Activated CD4-positive, alpha-beta T cell treated with anti-CD3 and anti-CD28 coated beads, Interleukin-2, amount 50 U/mL, for 16 hours (primary cell): ENCODE measurements at places on chromosomes 5 and 9.
A peak's percentile ranks its signal among the peaks of the same experiment; 100 is the strongest.

- no peak for DNase-seq
These were observed 45.3 kb upstream of the RASEF start for GRCh38 chr9:83108208-83108607.

DNA sequence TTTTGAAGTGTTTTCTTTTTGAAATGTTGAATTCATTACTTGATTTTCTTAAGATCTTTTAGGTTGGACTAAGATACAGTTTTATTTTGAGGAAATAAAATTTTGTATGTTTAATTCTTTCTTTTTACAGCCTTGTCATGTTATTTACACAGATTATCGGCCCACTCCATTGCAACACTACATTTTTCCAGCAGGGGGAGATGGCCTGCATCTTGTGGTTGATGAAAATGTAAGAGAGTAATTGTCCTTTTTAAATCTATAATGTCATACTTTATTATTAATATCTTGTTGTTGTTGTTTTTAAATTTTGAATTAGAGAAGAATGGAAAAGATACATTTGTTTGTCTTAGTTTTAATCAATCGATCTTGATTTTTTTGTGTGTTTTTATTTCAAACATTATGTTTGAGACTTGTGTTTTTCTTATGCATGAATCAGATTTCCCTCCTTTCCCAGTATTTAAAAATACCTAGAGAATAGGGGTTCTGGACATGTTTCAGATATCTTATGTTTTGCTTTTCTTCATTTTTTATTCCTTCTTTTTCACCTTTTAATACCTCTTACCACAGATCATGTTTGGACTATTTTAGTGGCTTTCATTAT is 36.7 kb downstream of the MTREX start:
- DNase-seq, result peak; percentile 61

- DNase-seq, result no peak
These were observed 192.5 kb upstream of the RORB start for GRCh38 chr9:74304598-74304997.

DNA sequence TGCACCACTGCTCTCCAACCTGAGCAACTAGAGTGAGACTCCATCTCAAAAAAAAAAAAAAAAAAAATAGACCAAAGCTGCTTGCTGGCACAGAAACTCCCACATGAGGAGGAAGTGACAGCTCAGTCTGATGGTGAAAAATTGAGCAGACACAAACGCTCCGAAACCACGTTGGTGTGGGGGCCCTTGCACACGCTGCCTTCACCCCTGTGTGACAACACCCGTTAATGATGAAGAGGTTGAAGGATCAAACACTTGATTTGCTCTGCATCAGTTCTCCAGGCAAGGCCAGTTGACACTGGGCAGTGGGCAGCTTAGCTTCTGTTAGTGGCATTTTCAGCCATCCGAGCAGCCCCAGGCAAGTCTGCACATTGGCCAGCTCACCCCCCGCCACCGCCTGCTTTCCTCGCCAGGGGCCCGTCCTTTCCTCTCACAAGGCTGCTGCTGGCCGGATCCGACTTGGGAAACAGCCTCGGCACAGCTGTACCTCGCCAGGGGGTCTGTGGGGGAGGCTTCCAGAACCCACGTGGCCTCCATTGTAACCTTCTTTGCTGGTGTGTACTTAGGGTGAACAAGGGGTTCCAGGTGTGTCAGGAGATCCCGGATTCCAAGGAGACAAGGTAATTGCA is 79.8 kb downstream of the COL27A1 start:
- peak; percentile 5 for DNase-seq

DNA sequence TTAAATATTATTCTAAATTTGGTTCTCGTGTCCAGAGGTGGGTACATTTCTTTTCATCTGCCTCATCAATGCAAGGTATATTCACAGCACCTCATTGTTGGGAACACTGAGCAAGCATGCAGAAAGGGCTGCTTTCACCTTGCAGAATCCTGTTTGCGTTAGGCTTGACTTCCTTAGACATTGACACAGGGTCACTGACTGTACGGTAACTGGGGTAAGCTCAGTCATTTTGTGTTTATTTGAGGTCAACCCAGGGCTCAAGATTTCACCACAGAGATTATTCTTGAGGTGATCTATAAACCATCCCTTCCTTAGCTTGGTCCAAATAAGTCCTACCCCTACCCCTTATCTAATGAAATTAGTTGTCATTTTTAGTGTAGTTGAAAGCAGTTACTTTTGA is 1.7 kb upstream of the PTPDC1 start:
- peak; percentile 22 for DNase-seq

DNA sequence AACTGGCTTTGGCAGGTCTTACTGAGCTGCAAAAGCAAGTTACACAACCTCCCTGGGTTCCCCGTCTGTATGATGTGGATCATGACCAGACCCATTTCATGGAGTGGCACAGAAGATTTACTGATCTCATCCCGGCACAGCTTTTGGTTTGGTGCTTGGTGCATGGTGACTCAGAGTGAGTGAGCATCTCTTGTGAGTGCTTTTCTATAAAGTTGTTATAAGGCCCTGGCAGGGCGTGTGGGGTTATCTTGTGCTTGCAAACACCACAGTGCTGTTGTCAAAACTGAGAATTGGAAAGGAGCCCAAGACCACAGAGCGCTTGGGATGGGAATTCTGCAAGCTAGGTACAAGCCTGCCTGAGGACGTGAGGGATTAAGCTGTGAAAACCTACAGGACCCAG is 425.2 kb downstream of the GADD45G start:
- no peak for DNase-seq

GRCh38 chr9:61674882-61675281 is 485.0 kb downstream of the SPATA31A7 start:
- no peak for DNase-seq

DNA sequence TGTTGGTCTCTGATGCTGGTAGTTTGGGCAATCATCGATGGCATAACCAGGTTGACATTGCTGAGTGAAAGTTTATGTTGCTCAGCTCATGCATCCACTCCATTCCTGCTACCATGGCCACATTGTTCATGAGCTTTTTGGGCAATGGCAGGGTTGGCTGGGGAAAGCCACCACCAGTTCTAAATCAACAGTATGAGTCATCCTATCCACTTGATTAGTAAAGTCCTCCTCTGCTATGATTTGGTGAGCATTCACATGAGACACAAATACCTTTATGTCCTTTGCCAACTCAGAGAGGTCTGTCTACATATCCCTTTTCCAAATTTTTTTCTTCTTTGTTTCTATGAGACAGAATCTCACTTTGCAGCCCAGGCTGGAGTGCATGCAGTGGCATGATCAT is 129.7 kb upstream of the FBN2 start:
- no peak for DNase-seq

DNA sequence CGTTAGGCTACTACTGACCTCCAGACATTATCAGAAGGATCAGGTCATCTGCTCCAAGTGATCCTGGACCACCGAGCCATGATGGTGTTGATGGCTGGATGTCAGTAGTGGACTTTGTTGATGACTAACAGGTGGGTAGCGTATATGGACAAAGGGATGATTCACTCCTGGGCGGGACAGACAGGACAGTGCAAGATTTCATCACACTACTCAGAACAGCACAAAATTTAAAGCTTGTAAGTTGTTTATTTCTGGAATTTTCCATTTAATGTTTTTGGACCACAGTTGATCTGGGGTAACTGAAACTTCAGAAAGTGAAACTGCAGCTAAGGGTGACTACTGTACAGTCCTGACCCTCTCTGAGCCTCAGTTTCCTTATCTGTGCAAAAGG is 12.7 kb downstream of the PDGFRB start:
- no peak for DNase-seq

- DNase-seq, result no peak
These were observed 32.3 kb upstream of the KIF2A start for GRCh38 chr5:62273687-62274086.

DNA sequence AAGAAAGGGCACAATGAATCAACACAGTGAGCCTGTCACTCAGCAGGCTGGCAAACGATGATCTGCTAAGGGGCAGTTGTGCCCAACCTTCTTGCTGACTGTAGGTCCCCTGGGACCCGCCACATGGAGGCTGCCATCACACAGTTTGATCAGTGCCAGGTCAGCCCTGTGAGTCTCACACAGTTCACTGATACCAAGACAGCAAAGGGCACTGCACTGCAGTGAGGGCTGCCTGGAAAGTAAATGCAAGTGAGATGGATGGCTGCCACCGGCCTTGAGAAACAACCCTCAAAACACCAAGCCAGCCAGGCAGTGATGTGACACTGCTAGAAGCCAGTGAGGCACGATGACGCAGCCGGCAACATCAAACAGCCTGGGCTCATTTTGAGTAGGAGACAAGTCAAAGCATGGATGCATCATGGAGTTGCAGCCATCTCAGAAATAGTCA is 30.3 kb downstream of the FOXD1 start:
- no peak for DNase-seq

DNA sequence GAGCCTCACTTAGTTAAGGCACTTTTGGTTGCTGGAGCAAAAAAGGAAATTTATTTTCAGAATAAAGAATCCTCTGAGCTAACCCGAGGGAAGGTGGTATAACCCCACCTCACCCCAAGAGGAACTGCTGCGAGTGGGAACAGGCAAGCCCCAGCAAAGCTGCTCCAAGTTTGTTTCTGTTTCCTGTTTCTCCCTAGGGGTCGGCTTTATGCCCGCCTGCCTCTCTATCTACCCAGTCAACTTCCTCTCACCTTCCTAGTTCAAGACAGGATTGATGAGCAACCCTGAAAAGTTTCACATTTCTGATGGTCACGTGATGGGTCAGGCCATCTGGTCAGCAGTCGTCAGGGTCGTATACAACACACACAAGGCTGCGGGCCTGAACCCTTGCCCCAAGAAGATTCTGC is 31.1 kb downstream of the TRIO start:
- DNase-seq, result no peak

- DNase-seq, result no peak
These were observed 861 bp downstream of the ZFYVE16 start for GRCh38 chr5:80408484-80409366.

DNA sequence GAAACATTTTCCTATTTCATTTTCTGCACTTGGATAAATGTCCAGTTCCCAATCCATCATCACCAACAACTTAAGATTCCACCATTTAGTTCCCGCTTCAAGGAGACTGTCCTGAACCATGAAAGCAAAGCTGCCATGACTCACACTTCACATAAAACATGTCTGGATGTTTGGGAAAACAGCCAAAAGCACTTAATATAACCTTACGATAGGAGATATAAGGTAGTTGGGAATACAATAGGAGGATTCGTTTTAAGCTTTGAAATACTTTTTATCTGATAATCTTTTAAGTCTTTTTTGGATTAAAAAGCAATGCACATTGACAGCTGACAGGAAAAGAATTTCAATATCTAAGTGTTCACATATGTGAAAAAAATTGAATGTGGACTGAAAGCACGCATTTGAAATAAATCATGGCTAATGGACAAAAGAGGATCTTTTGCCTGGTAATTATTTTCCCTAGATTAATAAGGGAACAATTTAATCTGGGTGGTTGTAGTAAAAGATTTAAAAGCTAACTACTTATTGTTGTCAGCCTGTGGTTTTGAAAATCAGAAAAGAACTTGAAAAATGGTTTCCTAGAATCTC is 17.3 kb upstream of the TGFBI start:
- DNase-seq, result no peak

GRCh38 chr9:69548681-69549080 is 123.5 kb downstream of the APBA1 start:
- DNase-seq, result no peak

- no peak for DNase-seq
These were observed 77.1 kb upstream of the GOLM1 start for GRCh38 chr9:86176468-86176867.

- peak; percentile 94 for DNase-seq
These were observed 34.1 kb upstream of the PLIN2 start for GRCh38 chr9:19161257-19162025.

DNA sequence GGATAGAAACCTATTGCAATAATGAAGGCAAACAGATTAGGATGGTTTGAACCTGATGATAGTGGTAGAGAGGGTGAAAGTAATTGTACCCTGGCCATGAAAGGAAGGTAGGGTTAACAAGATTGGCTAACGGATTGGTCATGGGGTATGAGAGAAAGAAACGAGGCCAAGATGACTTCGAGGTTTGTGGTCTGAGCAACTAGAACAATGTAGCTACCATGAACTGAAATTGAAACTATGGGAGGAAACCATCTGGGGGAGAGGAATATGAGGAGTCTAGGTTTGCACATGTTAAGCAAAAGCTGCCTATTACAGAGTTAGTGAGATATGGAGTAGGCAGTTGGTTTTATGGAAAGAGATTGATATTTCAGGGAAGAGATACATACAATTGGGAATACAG is 406.0 kb downstream of the PRELID2 start:
- DNase-seq, result no peak

GRCh38 chr9:125629446-125629845 is 77.6 kb downstream of the MAPKAP1 start:
- no peak for DNase-seq

DNA sequence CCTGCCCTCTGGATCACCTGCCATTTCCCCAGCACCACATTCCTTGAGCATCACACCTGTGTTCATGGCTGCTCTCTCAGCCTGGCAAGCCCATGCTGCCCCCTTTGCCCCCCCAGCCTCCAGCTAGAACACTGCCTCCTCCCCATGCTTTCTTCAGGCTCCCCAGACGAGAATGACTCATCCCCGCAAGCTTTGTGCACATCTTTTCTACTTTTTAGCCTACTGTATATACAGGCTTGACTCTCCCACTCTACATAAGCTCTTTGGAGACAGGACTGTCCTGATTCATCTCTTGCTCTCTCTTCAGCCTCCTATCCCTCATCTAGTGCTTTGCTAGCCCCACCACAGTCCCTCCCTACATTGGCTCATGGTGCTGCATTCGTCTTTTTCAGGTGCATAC is 19.9 kb upstream of the GLIPR2 start:
- DNase-seq, result no peak

DNA sequence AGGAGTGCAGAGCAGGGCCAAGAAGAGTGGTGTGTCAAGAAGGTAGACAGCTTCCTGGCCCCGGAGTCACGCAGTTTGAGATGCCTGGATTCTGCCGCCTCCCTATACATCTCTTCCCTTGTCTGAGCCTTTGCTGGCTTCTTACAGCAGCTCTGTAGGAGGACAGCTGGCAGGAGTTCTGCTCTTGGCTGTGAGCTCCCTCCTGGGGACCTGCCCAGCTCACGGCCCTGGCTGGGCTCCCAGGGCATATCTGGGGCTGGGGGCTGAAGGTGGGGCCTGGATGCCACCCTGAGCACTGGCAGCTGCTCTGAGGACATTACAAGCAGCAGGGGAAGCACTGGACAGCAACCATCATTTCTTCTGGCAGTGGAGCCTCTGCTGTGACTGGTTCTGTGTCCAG is 786 bp upstream of the TSSK1B start:
- DNase-seq, result no peak

- peak; percentile 30 for DNase-seq
These were observed 6.9 kb upstream of the OTP start for GRCh38 chr5:77645158-77645994.

DNA sequence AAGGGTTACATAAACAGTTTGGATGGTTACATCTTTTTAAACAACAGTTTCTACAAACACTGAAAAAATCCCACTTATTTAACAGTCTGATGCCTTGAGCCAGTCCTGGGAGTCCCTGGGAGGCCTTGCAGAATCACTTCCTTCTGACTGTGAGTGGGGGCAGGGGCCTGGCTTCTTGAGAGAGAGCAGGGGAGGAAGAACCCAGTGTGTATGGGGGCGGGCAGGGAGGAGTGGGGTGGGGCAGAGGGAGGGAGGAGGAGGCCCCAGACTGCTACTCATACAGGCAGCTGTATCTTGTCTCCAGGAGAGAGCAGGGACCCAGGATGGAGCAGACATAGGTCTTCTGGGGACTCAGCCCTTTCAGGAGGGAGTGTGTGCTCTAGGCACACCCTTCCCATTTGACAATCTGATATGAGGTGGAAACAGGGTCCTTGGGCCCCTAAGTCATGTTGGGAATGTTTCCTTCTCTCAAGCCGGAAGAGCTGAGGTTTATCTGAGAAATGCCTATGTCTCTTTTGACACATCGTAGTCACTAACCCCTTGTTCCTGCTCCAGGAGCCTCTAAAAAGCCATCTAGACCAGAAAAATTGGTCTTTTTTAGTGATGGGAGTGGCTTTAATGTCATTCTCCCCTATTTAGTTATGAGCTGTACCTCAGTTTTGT is 52.8 kb downstream of the IRF1 start:
- peak; percentile 81 for DNase-seq
